ENCODE measurements at places on chromosomes 6 and 20. TPM values are rescaled to one million over a fixed set of nuclear protein-coding genes. Genes with fewer than 3 reads are reported as not detected.

Gene PBOV1
- not detected for total RNA-seq

Gene EGFL8
- 6.5 TPM for total RNA-seq

Gene GRIK2
- not detected for total RNA-seq

Gene SNRNP48
- 15.3 TPM for total RNA-seq

Gene CST5
- not detected for total RNA-seq

Gene DHX16
- total RNA-seq, result 51.0 TPM

Gene HECA
- total RNA-seq, result 51.9 TPM

Gene PCIF1
- total RNA-seq, result 42.8 TPM

Gene C20orf202
- total RNA-seq, result not detected

Gene SLC17A1
- total RNA-seq, result 0.15 TPM

Gene PRL
- total RNA-seq, result not detected

Gene CD109
- total RNA-seq, result 11.0 TPM

Gene ASIP
- not detected for total RNA-seq

Gene FILIP1
- not detected for total RNA-seq

Gene FNDC11
- 0.49 TPM for total RNA-seq

Gene HLA-A
- 2,407 TPM for total RNA-seq

Gene SLC32A1
- not detected for total RNA-seq

Gene TTLL9
- total RNA-seq, result not detected

Gene PCSK2
- total RNA-seq, result not detected

Gene GFOD1
- total RNA-seq, result 2.4 TPM

Gene COL12A1
- total RNA-seq, result not detected

Gene TOMM34
- 22.2 TPM for total RNA-seq

Gene SGK2
- not detected for total RNA-seq

Gene NUDT3
- 14.1 TPM for total RNA-seq

Gene REPS1
- total RNA-seq, result 54.7 TPM

Gene PRDM1
- total RNA-seq, result 108 TPM

Gene BMP6
- total RNA-seq, result 0.10 TPM

Gene SERPINB6
- total RNA-seq, result 17.5 TPM

Gene DEFB113
- not detected for total RNA-seq

Gene CRISP3
- total RNA-seq, result not detected

Gene FRMD1
- not detected for total RNA-seq

Gene ASCC3
- total RNA-seq, result 76.7 TPM

Gene PROKR2
- total RNA-seq, result not detected

Gene TSPO2
- total RNA-seq, result not detected

Gene IL17A
- total RNA-seq, result not detected

Gene FOXQ1
- not detected for total RNA-seq

Gene FKBP1C
- total RNA-seq, result 2.0 TPM

Gene KCNS1
- 0.32 TPM for total RNA-seq

Gene SLC22A7
- total RNA-seq, result not detected
